ENCODE measurements at places on chromosomes 13 and 19.

DNA sequence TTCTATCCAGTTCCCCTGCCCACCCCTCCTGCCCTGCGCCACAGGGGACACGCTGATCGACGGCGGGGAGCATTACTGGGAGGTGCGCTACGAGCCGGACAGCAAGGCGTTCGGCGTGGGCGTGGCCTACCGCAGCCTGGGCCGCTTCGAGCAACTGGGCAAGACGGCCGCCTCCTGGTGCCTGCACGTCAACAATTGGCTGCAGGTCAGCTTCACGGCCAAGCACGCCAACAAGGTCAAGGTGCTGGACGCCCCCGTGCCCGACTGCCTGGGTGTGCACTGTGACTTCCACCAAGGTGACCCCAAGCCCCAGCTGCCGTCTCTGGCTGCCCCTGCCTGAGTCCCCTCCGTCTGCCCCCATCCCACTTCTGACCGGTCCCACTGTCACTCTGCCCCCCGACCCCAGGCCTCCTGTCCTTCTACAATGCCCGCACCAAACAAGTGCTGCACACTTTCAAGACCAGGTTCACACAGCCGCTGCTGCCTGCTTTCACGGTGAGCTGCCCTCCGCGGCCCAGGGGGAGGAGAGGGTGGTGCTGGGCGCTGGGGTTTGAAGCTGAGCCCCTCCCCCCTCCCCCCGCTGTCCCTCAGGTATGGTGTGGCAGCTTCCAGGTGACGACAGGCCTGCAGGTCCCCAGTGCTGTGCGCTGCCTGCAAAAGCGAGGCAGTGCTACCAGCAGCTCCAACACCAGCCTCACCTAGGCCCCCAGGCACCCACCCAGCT lies 15.5 kb downstream of the STAP2 start:
- DNase-seq, result no peak

GRCh38 chr19:8611877-8612806 lies 1.6 kb upstream of the ADAMTS10 start:
- DNase-seq, result peak; percentile 84

GRCh38 chr19:28847468-28847867 lies 365.5 kb downstream of the UQCRFS1 start:
- no peak for DNase-seq

GRCh38 chr19:52910648-52911047 lies 12.6 kb downstream of the ZNF888 start:
- no peak for DNase-seq

DNA sequence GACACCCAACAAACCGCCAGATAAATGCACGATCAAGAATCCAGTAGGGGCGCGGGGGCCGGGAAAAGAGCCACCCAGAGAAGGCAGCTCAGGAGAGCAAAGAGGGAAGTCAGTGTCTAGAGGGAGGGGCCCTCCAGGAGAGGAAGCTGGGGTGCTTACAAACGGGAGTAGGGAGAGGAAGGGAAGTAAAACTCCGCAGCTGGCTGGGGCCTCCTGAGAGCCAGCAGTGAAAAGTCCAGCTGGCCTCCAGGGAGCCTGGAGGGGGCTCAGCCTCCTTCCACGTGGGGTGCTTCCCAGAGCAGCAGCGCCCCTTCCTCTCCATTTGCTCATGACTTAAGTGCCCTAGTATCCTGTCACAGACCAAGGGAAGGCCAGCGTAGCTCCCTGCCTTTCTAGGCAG lies 51.8 kb downstream of the TMED1 start:
- no peak for DNase-seq

DNA sequence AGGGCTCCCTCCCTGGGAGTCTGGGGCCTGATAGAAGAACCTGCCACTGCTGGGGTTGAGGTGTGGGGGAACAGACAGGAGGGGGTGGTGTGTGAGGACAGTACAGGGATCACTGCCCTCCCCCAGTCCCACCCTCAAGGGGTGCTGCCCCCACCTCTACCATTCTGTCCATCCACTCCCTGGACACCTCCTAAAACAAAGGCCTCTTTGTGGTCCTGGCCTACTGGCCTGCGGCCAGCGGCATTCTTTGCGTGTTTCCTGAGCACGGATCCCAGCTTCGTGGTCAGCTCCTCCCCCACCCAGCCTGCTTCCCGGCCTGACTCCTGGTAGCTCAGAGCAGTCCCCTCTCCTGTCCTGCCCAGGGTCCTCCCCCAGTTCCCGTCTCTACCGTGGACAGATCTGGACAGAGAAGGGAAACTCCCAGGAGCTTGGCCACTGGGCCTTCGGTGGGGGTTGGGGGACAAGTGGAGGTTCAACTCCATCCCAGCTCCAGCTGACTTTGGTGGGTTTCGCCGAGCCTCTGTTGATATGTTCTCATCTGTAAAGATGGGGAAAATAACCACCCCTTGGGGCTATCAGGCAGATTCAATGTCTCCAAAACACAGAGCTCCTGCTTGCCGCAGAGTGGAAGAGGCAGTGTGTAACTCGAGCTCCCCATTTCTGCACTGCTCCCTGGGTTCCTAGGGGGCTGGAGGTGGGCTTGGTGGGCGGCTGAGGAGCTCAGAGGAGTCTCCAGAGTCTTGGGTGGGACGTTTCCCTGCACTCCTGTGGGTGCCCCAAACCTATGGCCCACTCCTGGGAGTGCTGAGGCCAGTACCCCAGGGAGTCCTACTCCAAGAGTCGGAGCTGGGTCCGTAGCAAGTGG lies 48.7 kb downstream of the LYL1 start:
- DNase-seq, result peak; percentile 90

DNA sequence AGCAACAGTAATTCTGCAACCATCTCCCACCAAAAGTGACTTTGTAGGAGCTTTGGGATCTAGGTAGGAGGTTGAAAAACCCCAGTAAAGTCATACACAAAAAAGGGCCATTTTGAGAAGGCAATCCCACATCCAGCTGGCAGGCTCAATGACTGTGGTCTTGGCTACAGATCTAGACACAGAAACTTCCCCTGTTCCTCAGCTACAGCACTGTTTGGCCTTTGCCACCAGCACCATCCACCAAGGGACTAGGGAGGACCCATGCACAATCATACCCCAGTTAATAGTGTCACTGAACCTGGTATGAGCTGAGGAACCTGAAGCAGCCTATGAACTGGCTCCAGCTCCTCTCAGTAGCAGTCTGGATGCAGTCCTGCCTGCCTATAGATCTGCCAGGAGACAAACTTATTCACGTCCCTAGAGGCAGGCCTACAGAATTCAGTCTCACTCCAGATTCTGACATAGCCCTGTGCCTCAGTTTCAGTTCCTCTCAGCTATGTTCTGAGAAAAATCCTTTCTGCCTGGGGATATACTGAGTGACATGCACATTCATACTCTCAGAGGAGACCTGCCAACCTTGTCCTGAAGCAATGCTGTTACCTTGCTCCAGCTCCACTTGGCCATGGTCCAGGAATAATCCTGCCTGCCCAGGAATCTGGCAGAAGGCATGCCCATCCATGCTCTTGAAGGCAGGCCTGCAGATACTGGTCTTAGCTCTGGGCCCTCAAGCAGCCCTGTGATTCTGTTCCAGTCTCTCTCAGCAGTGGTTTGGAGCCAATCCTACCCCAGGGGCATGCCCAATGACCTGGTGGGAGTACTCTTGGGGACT lies 2048.3 kb upstream of the PCDH20 start:
- DNase-seq, result no peak

DNA sequence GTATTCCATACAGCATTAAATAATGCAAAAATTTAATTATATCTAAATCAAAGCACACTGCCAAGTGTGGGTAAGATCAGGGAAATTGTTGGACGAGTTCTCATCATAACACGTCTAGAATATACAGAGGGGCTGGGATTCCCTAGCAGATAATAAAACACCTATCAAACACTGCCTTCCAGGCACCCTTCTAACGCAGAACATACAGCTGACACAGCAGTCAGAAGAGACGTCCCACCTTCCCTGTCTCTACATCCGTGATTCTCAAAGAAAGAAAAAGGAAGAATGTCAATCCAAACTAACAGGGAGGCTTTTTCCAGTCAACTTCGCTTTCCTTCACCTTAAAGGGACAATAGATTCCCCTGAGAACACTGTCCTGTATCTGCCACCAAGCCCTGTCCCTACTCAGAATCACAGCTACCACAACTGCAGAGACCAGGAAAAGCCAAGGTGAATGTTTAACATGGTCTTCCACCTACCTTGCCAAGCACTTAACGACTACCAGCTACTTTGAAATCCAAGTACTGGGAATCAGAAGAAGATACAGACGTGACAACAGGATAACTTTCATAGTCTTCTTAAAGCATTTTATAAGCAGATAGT lies 38.5 kb downstream of the TBC1D4 start:
- no peak for DNase-seq

- DNase-seq, result no peak
Measured at GRCh38 chr13:30153545-30154426, 153.6 kb downstream of the KATNAL1 start.

DNA sequence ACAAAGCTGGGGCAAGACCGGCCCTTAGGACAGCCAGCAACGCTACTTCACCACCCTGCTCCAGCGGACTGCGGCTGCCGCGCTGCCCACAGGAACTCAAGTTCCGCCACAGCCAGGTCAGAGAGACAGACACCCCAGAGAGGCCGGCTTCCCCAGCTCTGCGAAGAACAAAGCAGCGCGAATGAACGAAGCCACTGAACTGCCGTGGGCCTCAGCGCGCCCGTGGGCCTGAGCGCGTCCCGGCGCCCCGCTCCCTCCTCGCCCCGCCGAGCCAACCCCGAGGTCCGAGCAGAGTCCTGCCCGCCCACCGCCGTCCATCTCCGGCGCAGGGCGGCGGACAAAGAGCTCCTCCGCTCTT lies 158.4 kb downstream of the RNF17 start:
- DNase-seq, result no peak

- DNase-seq, result no peak
Measured at GRCh38 chr19:14349426-14349825, 31.8 kb upstream of the ADGRE5 start.

DNA sequence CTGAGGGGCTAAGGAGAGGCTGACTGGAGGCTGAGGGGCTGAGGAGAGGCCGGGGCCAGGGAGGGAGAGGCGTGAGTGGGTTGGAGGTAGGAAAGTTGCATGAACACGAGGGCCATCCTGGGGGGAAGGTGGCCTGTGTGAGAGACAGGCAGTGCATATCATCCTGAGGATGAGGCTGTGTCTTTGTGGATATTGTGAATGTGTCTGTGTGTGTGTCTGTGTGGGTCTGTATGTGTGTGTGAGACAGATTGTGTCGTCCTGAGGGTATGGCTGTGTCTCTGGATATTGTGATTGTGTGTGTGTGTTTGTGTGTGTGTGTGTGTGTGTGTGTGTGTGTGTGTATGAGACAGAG lies 422 bp downstream of the ZNF71 start:
- DNase-seq, result no peak

DNA sequence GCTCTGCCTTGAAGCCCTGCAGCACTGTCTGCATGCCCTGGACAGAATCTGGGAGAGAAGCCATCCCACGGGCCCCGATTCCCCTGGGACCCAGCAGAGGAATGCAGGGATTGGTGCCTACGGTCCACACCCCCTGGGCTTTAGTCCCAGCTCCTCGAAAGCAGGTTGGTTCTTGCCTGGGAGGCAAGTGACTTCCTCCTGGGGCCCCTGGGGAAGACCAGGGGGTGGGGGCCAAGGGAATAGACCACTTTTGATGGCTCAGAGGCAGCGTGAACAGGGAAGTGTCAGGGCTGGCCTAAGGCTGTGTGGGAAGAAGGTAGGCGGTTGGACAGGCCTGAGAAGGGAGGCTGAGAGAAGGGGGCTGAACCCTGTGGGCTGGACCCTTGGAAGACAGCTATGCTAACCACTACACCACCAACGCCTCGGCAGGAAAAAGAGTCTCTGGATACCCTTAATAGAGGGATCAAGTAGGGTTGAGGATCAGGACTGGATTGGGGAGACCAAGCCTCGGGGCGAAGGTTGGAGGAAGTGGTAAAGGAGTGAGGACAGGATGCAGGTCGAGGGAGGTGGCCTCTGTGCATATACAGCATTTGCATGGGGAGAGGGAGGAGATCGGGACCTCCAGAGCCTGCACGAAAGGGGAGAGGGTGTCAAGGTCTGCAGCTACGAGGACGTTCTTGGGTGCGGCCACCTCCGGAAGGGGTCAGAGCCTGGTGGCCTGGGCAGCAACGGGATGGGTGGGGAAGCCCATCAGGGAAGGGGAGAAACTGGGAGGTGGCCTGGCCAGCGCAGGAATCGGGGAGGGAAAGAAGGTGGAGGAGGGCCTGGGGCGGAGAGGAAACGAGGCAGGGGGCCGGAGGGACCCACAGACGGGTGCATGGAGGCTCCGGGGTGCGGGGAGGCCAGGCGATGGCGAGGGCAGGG lies 709 bp downstream of the DPP9 start:
- DNase-seq, result no peak

GRCh38 chr13:92433963-92434362 lies 792.6 kb upstream of the GPC6 start:
- no peak for DNase-seq

DNA sequence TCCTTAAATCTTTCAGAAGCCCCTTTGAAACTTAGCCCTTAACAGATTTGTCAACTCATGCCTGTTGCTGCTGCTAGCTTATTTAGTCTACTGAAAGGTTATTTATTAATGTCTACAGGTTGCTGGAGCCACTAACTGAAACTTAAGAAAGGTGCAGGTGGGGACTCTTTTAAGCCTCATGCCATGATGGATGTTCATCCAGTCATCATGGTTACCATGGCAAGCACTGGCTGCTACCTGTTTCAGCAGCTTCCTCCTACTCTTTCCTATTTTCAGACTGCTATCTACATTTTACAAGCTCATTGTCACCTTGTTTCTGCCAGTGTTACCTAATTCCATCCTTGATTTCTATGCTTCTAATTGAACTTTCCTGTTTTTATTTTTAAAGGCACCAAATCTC lies 27.1 kb downstream of the DGKH start:
- DNase-seq, result no peak

DNA sequence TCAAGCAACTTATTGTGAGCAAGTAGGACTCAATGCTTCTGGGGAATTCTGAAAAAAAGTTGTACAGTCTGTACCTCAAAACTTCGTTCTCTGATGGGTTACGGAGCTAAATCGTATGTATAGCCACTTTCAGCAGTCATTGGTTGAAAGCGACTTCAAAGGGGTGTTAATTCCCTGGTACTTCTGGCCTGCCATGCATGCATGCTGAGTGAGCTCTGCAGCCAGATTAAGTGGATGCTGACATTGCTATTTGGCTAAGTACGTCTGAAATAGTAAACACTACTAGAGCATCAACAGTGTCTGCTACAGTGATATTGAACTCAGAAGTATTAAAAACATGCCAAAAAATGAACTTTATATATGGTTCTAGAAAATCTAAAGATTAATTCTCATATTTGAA lies 1183.1 kb upstream of the PCDH20 start:
- DNase-seq, result no peak

GRCh38 chr19:611481-611868 lies 21.8 kb downstream of the HCN2 start:
- no peak for DNase-seq

GRCh38 chr13:95426631-95427030 lies 125.4 kb upstream of the ABCC4 start:
- no peak for DNase-seq

GRCh38 chr19:16581971-16582343 lies 9.7 kb upstream of the SLC35E1 start:
- DNase-seq, result no peak

Measured in left hindlimb (tissue), 1 donor.